ENCODE measurements at places on chromosomes 5 and 9.

DNA sequence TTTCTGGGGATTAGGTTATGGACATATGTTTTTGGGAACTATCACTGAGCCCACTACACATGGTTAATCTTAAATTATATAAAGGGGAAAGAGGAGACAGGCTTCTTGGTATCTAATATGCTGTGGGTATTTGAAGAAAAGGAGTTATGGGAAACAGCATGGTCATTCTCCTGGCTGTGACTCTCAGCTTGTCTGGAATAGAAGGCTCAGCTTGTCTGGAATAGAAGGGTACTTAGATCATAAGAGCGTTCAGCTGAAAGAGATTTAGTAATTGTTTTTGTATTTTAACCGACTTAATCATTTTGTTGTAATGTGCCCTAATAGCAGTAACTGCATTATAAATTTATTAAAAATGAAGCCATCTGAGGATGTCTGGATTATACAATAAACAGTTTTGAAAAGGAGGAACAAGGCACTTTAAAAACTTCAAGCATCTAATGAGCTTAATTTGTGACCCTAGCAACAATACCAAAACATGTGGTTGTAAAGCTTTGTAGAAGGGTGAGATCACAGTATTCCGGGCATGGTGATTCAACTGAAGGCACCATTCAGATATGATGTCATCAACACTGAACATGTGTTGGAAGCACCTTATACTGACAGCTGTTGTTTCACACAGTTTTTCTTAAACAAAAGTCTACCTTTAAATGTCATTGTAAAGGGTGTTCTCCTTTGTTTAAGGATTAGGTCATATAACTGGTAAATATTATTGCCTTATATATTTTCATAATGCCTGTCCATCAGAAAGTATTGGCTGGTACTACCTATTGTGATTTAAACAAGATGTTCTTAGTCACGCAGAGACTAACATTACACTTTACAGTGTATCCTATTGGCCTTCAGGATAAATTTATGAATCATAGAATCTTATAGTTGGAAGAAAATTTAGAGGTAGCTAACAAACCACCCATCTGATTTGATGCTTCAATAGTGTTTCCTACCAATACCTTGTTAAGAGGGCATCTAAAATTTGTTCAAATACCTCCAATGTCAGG, 2174.1 kb upstream of the WWC1 start:
- DNase-seq = no peak

- DNase-seq = no peak
These were observed 123.5 kb upstream of the TARS1 start for GRCh38 chr5:33317271-33317670.

DNA sequence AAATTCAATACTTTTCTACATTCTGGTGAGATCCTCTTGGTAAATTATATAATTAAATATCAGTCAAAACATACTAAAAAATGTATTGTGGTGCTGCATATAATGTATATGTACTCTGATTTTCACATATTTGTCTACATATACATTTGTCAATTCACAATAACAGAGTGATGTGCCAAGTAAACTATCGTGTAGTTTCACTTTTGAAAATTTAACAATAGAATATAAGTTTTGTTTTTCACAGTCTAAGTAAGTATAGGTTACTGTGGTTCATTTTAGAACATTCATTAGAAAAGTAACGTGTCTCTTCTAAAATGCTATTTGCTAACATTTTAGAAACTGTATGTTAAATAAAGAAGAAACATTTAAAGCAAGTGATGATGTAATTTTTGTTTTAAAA, 73.6 kb downstream of the NR3C1 start:
- no peak for DNase-seq

DNA sequence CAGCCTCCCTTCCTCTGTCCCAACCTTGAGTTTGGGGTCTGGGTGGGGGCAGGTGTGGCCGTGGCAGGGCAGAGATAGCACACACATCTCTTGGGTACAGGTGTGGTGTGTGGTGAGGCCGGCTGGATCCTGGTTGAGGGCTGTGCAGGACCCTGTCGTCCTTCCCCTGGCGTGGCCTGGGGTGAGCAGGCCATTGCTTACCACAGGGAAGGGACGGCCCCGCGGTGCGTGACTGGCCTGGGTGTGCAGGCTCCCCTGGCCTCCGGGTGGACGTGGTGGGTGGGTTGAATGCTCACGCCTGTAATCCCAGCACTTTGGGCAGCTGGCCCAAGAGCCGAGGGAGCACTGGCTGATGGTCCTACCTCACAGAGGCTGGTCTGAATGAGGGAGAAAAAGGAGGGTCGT, 1.2 kb downstream of the ARRDC1 start:
- DNase-seq = no peak

DNA sequence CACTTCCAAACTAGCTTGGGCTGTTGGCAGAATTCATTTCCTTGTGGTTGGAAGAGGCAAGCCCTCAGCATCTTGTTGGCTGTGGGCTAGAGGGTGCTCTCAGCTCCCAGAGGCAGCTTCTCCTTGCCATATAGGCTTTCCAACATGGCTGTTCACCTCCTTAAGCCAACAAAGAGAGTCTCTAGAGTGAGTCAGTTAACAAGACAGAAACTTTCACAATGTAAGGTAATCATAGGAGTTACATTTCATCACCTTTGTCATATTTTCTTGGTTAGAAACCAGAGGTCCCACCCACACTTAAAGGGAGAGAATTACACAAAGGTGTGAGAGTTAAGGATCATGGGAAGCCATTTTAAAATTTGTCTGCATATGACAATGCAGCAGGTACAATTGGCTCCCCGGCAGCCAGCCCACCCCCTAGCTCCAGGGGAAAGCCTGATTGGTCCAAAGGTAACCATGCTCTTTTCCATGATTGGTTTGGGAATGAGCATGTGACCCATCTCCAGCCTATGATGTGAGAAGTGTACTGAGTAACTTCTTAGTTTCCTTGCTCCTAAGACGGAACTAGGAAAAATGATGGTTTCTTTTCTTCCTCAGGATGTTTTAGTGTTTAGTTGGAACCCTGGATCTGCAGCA, 109.8 kb upstream of the MSX2 start:
- no peak for DNase-seq

DNA sequence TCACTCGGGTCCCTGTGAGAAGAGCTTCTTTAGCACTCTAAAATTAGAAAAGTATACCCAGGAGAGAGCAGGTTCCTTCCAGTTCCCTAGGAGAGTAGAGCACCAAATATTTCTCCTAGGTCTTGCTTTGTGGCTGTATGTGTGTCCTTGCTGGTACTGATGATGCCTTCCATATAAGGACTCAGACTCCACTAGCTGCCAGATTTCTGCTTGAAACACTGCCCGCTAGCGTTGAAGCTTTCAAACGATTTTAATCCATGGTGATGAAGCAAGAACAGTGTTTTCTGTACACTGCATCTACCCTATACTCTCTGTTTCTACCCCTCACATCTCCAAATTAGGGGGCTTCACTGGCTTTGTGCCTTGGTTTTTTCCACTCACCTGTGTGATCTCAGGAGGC, 2.4 kb upstream of the SMC2 start:
- no peak for DNase-seq

GRCh38 chr5:148290271-148291195, 21.7 kb upstream of the SPINK7 start:
- no peak for DNase-seq

DNA sequence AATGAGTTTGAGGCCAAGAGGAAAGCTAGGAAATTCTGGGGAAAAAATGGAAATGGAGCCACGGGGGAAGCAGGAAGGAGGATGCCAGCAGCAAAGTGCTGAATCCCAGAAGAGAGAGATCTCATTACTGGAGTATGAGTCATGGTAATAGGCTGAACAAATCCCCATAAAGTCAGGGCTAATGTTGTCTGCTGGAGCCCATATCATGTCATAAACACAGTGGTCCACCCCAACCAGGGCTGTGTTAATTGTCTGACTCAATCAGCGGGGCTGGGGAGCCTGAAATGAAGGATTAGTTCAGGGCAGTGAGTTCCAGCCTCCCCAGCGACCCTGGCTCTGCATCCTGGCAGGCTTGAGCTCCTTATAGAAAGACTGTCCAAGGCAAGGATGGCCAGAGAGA, 68.8 kb downstream of the TLR4 start:
- DNase-seq = no peak

GRCh38 chr9:82920154-82920553, 142.8 kb downstream of the RASEF start:
- DNase-seq = no peak

GRCh38 chr5:157475432-157475831, 15.4 kb downstream of the NIPAL4 start:
- no peak for DNase-seq

DNA sequence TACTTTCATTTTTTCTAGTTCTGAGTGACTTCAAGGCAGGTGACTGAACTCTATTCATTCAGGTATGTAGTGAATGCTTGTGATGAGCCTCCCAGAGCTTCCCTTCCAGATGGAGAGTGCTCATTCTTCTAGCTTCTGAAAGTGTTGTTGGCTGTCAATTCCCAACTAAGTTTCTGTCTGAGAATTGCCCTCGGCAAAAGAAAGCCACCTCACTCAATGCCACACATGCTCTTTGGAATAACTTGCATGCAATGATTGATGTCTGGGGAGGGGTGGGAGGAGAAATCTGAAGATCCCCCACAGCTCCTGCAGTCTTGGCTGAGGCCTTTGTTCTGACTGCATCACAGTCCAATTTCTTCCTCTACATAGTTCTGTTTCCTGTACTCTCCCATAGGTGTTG, 123.1 kb upstream of the C6 start:
- DNase-seq = no peak

- no peak for DNase-seq
These were observed 12.8 kb upstream of the RXRA start for GRCh38 chr9:134313470-134313869.

DNA sequence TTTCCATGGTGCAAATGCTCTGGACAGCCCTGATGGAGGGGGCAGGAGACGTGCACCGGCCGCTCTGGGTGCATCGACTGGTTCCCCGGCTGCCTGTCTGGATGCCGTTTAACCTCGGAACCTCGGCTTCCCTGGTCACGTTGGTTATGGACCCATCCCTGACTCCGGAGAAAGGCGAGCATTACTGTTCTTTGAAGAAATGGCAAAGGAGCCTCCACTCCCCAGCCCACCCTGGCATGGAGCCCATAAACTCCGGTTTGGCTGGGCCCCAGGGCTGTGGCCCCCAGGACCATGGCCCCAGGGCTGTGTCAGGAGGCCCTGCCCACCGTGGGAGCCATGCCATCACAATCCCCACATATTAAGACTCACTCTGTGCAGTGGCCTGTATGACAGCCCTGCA, 28.9 kb downstream of the DBH start:
- DNase-seq = no peak

DNA sequence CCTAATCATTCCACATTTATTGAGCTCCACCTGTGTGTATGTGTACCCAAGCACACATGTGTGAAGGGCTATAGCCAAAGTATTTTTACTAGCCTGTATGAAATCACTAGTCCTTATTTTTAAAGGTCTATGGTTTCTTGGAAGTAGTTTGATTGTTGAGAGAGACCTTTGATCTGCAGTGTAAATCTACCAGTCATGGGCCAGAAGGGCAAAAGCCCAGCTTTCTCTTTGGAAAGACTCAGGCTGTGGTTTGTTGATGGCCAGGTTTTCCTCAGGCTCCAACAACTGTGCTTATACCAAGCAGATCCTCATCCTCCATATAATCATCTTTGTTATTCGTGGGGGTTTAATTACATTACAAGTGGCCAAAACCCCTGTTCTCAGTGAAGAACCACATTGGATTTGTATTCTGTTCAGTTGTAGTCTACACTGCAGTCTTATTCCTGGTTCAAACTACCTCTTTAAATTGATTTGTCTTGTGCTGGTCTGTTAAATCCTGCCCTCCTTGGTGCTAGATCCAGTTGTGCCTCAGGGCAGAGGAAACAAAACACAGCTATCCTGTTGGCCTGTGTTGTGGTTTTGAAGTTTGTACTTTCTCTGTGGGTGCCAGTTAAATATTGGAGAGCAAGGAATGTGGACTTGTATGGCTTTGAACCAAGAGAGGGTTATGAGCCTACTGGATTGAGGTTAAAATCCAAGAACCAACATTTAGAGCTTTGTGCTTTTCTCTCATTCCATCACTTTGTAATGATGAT, 13.3 kb downstream of the CDC26 start:
- no peak for DNase-seq

DNA sequence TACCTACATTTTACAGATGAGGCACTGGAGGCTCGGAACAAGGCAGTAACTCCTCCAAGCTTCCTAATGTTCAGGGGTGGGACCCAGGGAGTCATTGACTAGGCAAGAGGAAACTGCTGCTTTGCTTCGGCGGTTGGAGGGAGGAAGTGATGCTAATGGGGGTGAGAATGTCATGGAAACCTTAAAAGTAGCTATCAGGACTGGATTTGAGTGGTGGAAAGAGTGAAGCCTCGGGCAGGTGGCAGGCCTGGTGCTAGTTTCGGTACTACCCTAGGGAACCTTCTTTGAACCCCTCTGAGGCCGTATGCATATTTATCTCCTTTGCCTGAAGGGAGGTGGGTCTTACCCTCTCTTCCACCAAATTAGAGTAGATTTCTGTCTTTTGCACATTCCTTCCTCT, 1.6 kb downstream of the BSPRY start:
- peak; percentile 65 for DNase-seq

DNA sequence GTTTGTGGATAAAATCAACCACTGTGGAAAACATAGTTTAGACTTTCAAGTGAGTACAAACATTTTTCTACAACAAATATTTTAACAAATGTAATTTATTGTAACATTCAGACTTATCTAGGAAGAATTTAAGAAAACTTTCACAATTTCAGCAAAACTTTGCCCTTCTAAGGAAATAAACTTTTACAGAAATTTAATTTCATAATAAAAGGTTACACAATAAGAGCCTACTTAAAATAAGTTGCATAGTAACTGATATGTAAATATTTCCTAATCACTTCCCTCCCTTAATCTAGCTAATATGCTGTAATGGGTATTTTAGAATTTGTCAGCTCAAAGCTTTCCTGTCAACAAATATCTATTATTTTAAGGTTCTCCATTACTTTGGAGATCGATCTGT, 1899.9 kb downstream of the MAT2B start:
- DNase-seq = no peak
